Pancreas (tissue), 10 donors: ENCODE measurements at places on chromosomes 6 and 20.

- H3K36me3 ChIP-seq = no peaks in the 10 kb centered on the region
- H3K4me1 ChIP-seq = peaks cover 29% of the 10 kb centered on the region
- H3K4me3 ChIP-seq = no peak overlapping the region
- no peak for DNase-seq
- H3K27me3 ChIP-seq = no peaks in the 10 kb centered on the region
Observed at GRCh38 chr6:136604328-136604825, 54.2 kb upstream of the MAP7 start.

DNA sequence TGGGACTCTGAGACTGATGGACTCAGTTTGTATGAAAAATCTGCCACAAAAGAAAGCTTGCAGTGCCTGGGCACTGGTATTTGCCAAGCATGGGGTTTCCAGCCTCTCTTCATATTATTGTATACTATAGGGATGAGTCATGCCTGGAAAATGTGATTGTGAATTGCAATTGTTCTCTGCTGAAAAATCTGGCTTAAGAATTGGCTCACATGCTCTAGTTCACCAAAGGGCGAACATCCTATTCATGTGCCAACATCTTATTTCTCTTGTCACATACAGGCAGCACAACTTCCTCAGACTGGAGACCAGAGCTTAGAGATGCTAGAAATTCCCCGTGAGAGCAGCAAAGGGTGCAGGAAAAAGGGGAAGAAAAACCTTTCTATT lies 103.6 kb upstream of the KCNK16 start:
- no peak for DNase-seq
- no peak overlapping the region for H3K4me3 ChIP-seq
- H3K4me1 ChIP-seq = no peaks in the 10 kb centered on the region

GRCh38 chr20:41242807-41243206 lies 74.7 kb downstream of the ZHX3 start:
- peaks cover 5% of the 10 kb centered on the region for H3K4me1 ChIP-seq
- H3K27me3 ChIP-seq = no peaks in the 10 kb centered on the region
- no peak overlapping the region for H3K27ac ChIP-seq
- H3K36me3 ChIP-seq = no peaks in the 10 kb centered on the region
- no peak for DNase-seq
- no peak overlapping the region for H3K4me3 ChIP-seq

GRCh38 chr6:161598896-161599295 lies 325.0 kb upstream of the AGPAT4 start:
- H3K36me3 ChIP-seq = no peaks in the 10 kb centered on the region
- H3K27me3 ChIP-seq = no peaks in the 10 kb centered on the region
- no peaks in the 10 kb centered on the region for H3K4me1 ChIP-seq
- H3K4me3 ChIP-seq = no peak overlapping the region
- DNase-seq = no peak

DNA sequence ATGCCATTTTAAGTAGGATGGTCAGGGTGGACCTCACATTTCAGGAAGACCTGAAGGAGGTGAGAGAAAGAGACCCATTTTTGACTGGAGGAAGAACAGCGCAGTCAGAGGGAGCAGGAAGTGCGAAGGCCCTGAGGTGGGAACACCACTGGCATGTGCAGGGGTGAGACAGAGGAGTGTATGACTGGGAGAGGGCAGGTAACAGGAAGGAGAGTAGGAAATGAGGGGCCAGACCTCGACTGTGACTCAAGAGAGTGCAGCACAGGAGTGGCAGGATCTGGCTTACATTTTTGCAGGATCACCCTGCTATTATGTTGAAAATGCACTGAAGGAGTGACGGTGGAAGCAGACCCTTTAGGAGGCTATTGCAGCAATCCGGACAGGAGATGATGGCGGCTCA lies 117.7 kb upstream of the CDYL start:
- no peak for DNase-seq
- no peak overlapping the region for H3K27ac ChIP-seq
- no peak overlapping the region for H3K4me3 ChIP-seq
- no peaks in the 10 kb centered on the region for H3K4me1 ChIP-seq
- no peaks in the 10 kb centered on the region for H3K36me3 ChIP-seq

- no peaks in the 10 kb centered on the region for H3K27me3 ChIP-seq
- H3K4me3 ChIP-seq = no peak overlapping the region
Observed at GRCh38 chr20:57698116-57698866, 11.5 kb downstream of the PMEPA1 start.

DNA sequence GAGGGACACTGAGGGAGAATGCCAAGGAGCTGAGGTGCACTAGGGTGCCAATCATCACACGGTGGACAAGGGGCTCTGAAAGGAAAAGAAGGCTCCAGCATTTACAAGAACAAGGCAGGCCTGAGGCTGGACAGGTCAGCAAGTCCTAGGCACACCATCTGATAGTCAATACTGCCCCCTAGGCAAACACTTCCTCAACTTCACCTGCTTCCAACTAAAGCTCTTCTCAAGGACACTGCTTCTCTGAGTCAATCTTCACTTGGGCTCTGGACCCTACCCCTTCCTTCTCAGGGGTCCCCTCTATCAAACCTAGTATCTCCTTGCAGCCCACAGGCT lies 37.7 kb upstream of the SLC4A11 start:
- H3K27ac ChIP-seq = no peak overlapping the region
- peak; percentile 18 for DNase-seq
- no peaks in the 10 kb centered on the region for H3K4me1 ChIP-seq

GRCh38 chr6:38549180-38549579 lies 90.5 kb downstream of the BTBD9 start:
- no peak overlapping the region for H3K4me3 ChIP-seq
- DNase-seq = no peak
- no peak overlapping the region for H3K27ac ChIP-seq
- H3K27me3 ChIP-seq = no peaks in the 10 kb centered on the region
- no peaks in the 10 kb centered on the region for H3K36me3 ChIP-seq

- no peaks in the 10 kb centered on the region for H3K36me3 ChIP-seq
- H3K27me3 ChIP-seq = peaks cover 4% of the 10 kb centered on the region
- no peak overlapping the region for H3K27ac ChIP-seq
- no peak for DNase-seq
- H3K4me1 ChIP-seq = no peaks in the 10 kb centered on the region
Observed at GRCh38 chr6:133854364-133855275, 34.3 kb upstream of the TCF21 start.

GRCh38 chr6:118933855-118934460 lies 1.0 kb downstream of the MCM9 start:
- H3K4me1 ChIP-seq = peaks cover 4% of the 10 kb centered on the region
- peak overlapping the region; percentile 66 for H3K4me3 ChIP-seq
- DNase-seq = no peak
- H3K27me3 ChIP-seq = no peaks in the 10 kb centered on the region
- no peaks in the 10 kb centered on the region for H3K36me3 ChIP-seq

DNA sequence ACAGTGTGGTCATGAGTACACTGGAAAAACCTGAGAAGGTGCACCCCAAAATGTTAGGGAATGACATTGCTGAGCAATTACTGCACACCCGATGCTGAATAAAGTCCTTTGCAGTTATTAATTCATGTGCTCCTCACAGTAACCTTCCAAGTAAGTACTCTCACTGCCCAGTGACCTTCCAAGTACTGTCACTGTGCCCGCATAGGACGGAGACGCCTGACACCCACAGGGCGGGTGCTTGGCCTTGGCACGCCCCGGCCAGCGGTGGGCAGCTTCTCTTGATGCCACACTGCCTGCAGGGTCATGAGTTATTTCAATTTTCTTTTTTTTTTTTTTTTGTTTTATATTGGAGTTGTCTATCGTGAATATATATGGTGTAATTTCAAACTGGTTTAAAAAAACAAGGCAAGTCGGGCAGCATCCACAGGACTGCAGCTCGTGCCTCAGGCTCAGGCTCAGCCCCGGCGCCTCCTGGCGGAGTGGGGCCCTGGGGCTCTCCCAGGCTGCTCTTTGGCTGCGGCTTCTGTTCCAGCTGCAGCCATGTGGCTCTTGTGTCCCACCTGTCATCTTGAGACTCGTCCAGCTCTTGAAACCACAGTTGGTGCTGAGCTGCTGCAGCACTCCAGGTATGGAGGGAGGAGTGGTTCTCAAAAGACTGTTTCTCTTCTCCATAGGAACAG lies 27.0 kb downstream of the PNLDC1 start:
- H3K36me3 ChIP-seq = no peaks in the 10 kb centered on the region
- no peak overlapping the region for H3K27ac ChIP-seq
- no peaks in the 10 kb centered on the region for H3K4me1 ChIP-seq

GRCh38 chr6:144920391-144920961 lies 635.3 kb downstream of the UTRN start:
- peak overlapping the region; percentile 57 for H3K27ac ChIP-seq
- no peaks in the 10 kb centered on the region for H3K36me3 ChIP-seq
- no peaks in the 10 kb centered on the region for H3K27me3 ChIP-seq
- H3K4me3 ChIP-seq = no peak overlapping the region
- peaks cover 20% of the 10 kb centered on the region for H3K4me1 ChIP-seq

- H3K4me1 ChIP-seq = no peaks in the 10 kb centered on the region
- peaks cover 8% of the 10 kb centered on the region for H3K27me3 ChIP-seq
- no peak for DNase-seq
- H3K27ac ChIP-seq = no peak overlapping the region
- no peak overlapping the region for H3K4me3 ChIP-seq
- H3K36me3 ChIP-seq = no peaks in the 10 kb centered on the region
Observed at GRCh38 chr6:141321493-141322347, 811.0 kb upstream of the GJE1 start.

GRCh38 chr6:107704347-107705013 lies 119.6 kb downstream of the SCML4 start:
- no peaks in the 10 kb centered on the region for H3K4me1 ChIP-seq
- H3K27ac ChIP-seq = no peak overlapping the region
- no peaks in the 10 kb centered on the region for H3K27me3 ChIP-seq
- no peak for DNase-seq

DNA sequence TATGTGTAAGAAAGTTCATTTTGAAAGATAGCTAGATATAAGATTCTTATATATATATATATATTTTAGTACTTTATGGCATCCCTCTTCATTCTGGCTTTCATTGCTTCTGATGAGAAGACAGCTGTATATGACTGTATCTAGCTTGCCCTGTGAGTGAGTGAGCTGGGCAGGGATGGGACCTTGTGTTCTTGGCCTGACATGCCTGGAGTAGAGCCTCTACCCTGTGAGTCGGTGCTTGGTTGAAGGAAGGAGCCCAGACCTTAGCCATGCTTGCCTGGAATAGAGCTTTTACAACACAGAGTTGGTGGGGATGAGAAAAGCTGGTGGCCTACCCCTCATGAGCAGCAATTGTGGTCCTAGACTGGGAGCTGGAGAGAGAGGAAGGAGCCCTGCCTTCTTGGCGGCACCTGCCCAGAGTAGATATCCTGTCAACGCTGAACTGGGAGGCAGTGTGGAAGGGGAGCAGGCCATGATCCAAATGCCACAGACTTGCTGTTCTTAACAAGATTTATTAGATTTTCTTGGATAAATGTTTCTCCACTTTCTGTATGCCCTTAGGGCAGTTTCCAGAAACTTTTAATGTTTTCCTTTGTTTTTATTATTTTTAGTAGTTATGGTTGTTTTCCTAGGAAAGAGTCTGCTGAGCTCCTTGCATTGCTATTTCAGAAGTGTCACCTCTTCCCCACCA lies 31.6 kb downstream of the FIG4 start:
- no peak overlapping the region for H3K4me3 ChIP-seq
- H3K36me3 ChIP-seq = no peaks in the 10 kb centered on the region
- H3K4me1 ChIP-seq = no peaks in the 10 kb centered on the region

DNA sequence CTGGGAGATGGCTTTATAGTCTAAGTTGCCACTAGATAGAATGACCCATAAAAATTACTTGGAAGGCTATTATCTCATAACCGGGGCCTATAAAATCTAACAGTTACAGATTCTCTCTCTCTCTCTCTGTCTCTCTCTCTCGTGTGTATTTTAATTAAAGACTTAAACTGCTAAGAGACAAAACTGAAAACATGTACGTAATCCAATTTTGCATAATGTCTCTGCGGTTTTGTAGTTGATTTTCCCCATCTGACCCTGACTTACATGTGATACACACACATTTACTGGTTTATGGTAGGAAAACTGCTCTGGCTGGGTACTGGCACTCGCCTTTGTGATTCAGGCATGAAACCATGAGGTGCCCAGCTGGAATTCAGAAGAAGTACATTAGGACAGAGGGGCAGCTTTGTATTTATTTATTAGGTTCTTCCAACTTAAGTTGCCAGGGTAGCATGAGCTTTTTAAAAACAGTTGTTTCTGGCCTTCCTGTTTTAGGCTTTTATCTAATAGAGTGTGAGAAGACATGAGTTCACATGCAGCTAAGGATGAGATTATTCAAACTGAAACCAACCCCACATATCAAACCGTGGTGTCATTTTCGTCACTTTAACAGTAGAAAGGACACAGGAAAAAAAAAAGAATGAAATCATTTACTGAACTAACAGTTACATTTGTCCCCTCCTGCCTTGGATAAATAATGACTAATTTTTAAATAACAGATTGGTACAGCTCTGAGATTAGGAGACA lies 182.5 kb downstream of the GMPR start:
- H3K4me3 ChIP-seq = no peak overlapping the region
- DNase-seq = no peak
- peaks cover 22% of the 10 kb centered on the region for H3K4me1 ChIP-seq
- no peaks in the 10 kb centered on the region for H3K27me3 ChIP-seq
- no peaks in the 10 kb centered on the region for H3K36me3 ChIP-seq
- H3K27ac ChIP-seq = no peak overlapping the region

DNA sequence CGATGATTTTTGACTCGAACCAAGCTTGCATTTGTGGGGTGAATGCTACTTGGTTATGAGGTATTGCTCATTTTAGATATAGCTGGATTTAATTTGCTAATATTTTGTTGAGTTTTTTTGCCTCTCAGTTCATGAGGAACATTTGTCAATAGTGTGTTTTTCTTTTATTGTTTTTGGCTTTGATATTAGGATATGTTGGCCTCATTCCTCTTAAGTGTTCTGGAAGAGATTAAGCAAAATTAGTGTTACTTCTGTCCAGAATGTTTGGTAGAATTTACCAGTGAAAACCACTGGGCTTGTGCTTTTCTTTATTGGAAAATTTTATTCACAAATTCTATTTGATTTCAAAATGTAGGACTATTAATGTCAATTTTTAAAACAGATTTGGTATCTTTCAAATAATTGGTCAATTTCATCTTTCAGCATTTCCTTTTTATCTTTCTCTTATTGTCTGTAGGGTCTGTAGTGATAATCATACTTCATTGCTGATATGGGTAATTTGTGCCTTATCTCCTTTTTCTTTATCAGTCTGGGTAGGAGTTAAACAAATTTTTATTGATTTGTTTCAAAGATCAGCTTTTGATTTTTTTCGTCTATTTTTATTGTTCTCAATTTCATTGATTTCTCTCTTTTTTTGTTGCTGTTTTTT lies 14.1 kb downstream of the AIG1 start:
- H3K4me1 ChIP-seq = no peaks in the 10 kb centered on the region
- H3K27ac ChIP-seq = no peak overlapping the region
- DNase-seq = no peak
- H3K36me3 ChIP-seq = no peaks in the 10 kb centered on the region
- H3K4me3 ChIP-seq = no peak overlapping the region

DNA sequence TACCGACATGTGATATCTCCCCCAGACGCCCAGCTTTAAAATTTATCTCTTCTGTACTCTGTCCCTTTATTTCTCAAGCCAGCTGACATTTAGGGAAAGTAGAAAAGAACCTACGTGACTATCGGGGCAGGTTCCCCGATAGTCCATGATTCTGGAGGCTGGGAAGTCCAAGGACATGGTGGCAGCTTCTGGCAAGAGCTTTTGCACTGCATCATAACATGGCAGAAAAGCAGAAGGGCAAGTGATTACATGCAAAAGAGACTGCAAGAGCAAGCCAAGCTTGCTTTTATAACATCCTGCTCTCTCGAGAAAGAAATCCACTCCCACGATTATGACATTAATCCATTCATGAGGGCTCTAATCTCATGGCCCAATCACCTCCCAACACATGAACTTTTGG lies 113.2 kb downstream of the CD164 start:
- H3K4me3 ChIP-seq = no peak overlapping the region
- no peaks in the 10 kb centered on the region for H3K27me3 ChIP-seq
- H3K36me3 ChIP-seq = no peaks in the 10 kb centered on the region
- no peaks in the 10 kb centered on the region for H3K4me1 ChIP-seq
